ENCODE measurements at places on chromosomes 6 and 20. TPM values are rescaled to one million over a fixed set of nuclear protein-coding genes. Genes with fewer than 3 reads are reported as not detected.

- no peaks in the 10 kb centered on the region for H3K27me3 ChIP-seq
- H3K4me1 ChIP-seq, result no peaks in the 10 kb centered on the region
These were observed 738.6 kb upstream of the ADGRB3 start for GRCh38 chr6:67896476-67896875.

GRCh38 chr6:6834356-6835222 lies 246.1 kb downstream of the LY86 start:
- no peak overlapping the region for H3K4me3 ChIP-seq
- H3K27ac ChIP-seq, result no peak overlapping the region
- no peaks in the 10 kb centered on the region for H3K4me1 ChIP-seq
- H3K27me3 ChIP-seq, result no peaks in the 10 kb centered on the region
- no peaks in the 10 kb centered on the region for H3K36me3 ChIP-seq

DNA sequence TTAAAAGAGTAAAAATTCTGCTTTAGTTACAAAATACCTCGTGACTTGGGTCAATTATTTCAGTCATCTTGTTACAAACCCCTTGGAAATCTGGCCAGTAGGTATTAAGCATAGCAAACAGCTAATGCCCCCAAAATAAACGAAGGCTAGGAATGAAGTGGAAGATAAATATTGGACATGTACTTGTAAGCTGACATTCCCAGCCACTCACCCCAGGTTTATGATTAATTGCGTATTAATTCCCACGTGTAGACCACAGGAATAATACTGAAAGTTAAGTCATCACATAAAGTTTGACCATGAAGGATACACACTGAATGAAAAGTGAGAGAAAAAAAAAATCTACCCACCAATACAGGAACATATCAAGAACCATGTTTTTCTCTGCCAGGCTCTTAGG lies 936.5 kb upstream of the ADGRB3 start:
- H3K27ac ChIP-seq, result no peak overlapping the region
- H3K4me1 ChIP-seq, result no peaks in the 10 kb centered on the region
- DNase-seq, result no peak
- H3K36me3 ChIP-seq, result no peaks in the 10 kb centered on the region

DNA sequence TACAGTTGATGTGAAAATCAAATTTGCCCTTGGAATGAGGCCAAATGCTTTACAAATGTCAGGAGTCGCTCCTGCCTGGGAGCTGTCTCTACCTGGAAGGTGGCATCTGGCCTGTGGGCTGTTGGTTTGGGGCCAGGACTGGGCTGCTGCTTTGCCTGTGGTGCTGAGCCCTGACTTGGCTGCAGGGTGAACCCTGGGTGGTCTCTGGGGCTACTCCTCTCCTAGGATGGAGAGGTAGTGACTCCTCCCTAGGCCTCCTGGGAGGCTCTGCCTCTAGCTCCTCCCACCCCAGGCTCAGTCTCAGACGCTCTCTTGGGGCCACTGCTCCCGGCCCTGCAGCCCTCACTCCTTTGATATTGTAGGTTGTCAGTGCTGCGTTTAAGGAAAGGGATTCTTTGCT lies 47.5 kb downstream of the EFCAB8 start:
- no peaks in the 10 kb centered on the region for H3K4me1 ChIP-seq
- no peak overlapping the region for H3K27ac ChIP-seq
- no peaks in the 10 kb centered on the region for H3K36me3 ChIP-seq
- H3K4me3 ChIP-seq, result no peak overlapping the region
- no peak for DNase-seq

Gene LY6G6F
- total RNA-seq, result not detected

Gene CST5
- total RNA-seq, result not detected

All from GM23338 (cell line).